ENCODE measurements at places on chromosomes 11 and 22. TPM values are rescaled to one million over a fixed set of nuclear protein-coding genes. Genes with fewer than 3 reads are reported as not detected.

Gene TTC28
- polyA plus RNA-seq: 10.5 TPM

Gene PDGFB
- polyA plus RNA-seq: 0.49 TPM

Gene KRTAP5-7
- polyA plus RNA-seq: not detected

Gene TCN2
- 4.8 TPM for polyA plus RNA-seq

Gene TOM1
- polyA plus RNA-seq: 72.9 TPM

Gene RHOD
- polyA plus RNA-seq: 32.3 TPM

Gene INCENP
- 5.1 TPM for polyA plus RNA-seq

Gene LSP1
- 0.36 TPM for polyA plus RNA-seq

Gene FADS2
- 6.3 TPM for polyA plus RNA-seq

Gene JAML
- polyA plus RNA-seq: not detected

Gene SLC5A4
- polyA plus RNA-seq: not detected

Gene CPT1B
- polyA plus RNA-seq: 1.3 TPM

Gene RPS6KB2
- 52.3 TPM for polyA plus RNA-seq

Gene UCP3
- polyA plus RNA-seq: 0.22 TPM

Gene OR5P2
- polyA plus RNA-seq: not detected

Gene PLCB3
- polyA plus RNA-seq: 6.5 TPM

- peak; percentile 62 for DNase-seq
These were observed 1566.2 kb upstream of the TENM4 start for GRCh38 chr11:81007046-81007445.

DNA sequence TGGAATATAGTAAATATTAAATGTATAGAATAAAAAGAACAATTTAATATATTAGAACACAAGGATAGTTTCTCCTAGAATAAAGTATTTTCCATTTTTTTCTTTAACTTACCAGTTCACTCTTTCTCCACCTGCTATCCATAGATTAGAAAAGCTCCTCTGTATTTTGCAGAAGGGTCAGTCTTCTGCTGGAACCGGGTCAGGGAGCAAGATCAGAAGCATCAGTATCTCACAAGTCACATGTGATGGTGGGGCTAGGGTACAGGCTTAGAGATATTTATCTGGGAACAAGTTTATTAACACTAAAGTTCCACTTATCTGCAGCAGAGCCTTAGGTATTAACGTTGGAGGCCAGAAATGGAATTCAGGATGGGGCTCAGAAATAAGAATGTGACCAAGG lies 17.3 kb upstream of the OR52A1 start:
- no peak for DNase-seq

DNA sequence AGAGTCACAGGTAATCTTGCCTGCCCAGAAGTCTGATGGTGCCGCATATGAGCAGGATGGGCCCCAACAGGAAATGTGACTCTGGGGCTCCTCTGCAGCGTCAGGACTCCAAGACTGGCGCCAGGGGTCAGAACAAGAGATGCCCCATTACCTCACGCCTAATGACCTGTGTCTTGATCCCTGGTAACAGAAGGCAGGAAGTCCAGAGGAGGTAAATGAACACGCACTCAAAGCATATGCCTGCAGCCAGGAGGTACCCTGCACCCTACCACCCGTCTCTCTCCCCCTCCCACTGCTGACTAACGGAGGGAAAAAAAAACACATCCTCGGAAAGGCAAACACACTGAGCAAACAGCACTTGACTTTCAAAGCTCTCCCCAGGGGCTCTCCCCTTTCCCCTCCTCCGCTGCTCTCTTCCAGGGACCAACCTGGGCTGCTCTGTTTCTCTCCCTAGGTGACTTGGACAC lies 37.3 kb downstream of the ABCC8 start:
- DNase-seq: no peak

DNA sequence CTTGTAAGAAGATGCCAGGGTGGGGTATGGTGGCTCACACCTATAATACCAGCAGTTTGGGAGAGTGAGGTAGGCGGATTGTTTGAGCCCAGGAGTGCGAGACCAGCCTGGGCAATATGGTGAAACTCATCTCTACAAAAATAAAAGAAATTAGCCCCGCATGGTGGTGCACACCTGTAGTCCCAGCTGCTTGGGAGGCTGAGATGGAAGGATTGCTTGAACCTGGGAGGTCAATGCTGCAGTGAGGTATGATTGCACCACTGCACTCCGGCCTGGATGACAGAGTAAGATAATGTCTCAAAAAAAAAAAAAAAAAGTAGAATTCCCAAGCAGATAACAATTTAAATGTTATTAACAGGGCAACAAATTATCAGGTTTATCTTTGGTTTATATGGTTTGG lies 20.2 kb downstream of the ACER3 start:
- DNase-seq: no peak

DNA sequence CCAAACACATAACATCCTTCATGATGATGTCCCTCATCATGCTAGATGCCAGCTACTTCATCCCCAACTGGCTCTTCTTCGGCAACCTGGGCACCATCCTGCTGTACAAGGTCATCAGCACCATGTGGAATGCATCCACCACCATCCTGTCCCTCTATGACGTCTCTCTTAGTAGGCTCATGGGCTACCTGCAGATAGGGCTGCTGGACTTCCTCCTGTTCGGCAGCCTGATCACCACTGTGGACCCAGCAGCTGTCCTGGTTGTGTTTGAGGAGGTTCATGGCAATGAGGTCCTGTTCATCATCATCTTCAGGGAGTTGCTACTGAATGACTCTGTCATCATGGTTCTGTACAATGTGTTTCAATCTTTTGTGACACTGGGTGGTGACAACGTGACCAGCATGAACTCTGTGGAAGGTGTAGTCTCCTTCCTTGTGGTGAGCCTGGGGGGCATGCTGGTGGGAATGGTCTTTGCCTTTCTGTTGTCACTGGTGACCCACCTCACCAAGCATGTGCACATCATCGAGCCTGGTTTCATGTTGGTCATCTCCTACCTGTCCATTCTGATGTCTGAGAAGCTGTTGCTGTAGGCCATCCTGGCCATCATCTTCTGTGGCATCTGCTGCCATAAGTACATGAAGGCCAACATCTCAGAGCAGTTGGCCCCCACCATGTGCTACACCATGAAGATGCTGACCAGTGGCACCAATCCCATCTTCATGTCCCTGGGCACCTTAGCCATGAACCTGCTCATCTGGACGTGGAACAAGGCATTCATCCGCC lies 120.7 kb upstream of the SERPIND1 start:
- DNase-seq: no peak

- DNase-seq: peak; percentile 18
These were observed 156.5 kb downstream of the CEP164 start for GRCh38 chr11:117484156-117484555.

DNA sequence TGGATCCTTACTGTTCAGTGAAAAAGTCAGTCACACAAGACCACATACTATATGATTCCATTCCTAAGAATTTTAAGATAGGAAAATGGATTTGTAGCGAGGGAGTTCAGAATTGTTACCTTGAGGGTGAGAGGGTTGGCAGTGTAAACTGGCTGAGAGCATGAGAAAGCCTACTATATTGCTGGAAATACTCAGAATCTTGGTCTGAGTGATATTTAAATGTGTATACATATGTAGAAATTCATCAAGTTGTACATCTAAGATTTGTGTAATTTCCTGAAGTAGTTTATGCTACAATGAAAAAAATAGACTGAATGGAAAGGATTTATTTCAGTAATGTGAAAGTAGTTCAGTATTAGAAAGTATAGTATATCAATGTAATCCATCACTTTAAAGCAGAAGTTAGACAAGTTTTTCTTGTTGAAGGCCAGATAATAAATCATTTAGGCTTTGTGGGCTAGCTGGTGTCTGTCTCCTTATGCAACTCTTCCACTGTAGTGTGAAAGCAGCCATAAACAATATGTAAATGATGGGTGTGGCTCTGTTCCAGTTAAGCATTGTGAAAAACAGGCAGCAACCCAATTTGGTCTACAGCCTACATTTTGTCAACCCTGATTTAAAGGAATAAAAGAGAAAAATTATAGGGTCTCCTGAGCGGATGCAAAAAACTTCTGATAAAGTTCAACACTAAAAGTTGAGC lies 127.2 kb upstream of the THY1 start:
- DNase-seq: no peak

- DNase-seq: peak; percentile 43
These were observed 473.5 kb downstream of the MIAT start for GRCh38 chr22:27130906-27131305.

DNA sequence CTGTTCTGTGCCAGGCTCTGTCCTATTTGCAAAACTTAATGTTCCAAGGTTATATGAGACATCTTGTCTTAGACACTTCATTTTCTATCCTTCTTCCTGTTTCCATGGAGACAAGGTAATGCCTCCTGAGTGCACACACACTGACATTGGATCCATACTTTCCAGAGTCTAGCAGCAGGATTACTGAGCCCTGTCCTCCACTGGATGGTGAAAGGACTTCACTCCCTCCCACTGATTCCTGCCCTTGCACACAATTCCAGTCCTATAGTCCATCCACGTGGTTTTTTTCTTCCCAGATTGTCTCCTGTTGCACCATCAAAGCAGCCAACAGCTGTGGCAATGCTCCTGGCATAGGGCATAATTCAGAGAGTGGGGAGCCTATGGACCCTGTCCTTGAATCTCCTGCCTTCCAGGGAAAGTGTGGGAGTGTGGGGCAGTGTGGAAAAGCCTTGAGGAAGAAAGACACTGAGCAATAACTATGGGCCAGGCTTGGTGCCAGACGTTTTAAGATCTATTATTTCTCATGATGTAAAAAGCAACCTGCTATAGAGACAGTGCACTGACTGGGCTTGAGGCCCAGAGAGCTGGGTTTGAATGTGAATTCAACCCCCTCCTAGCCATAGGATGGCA lies 31.3 kb downstream of the SERPINH1 start:
- DNase-seq: peak; percentile 18

GRCh38 chr11:36713715-36714114 lies 115.7 kb upstream of the RAG2 start:
- no peak for DNase-seq

- DNase-seq: peak; percentile 87
These were observed 6.4 kb downstream of the MARK2 start for GRCh38 chr11:63845303-63845702.

DNA sequence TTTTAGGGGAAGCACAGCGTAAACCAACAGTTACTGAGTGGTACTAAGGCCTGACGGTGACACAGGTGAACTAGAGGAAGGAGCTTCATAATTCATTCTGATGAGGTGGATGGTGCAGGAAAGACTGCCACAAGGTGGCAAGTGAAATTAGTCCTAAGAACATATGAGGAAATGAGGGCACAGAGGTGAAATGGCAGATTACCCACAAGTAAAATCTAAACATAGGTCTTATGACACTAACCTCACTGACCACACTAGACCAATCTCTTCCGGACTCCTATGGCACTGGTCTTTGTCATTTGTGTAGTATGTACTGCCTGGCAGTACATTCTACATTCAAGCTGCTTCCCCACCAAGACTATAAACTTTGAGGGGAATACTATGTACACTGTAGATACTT lies 20.2 kb downstream of the GAB2 start:
- no peak for DNase-seq

DNA sequence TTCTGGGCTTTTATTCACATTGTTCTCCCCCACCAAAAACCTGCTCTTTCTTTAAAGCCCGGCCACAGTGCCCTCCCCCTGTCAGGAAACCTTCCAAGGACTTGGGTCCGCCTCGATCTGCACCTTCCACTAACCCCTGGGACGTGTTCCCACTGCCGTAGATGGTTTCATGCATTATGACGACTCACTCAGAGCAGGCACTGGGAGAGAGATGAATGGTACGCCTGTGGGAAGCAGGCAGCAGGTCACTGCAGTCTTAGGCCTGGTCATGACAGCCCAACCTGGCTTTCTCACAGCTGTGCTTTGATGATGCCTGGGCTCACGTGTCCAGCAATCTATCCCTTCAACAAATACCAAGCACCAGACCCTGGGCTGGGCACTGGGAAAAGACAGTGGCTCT lies 115.7 kb downstream of the WNT7B start:
- DNase-seq: no peak

- peak; percentile 78 for DNase-seq
These were observed 17.3 kb downstream of the RPL27A start for GRCh38 chr11:8699903-8700302.

DNA sequence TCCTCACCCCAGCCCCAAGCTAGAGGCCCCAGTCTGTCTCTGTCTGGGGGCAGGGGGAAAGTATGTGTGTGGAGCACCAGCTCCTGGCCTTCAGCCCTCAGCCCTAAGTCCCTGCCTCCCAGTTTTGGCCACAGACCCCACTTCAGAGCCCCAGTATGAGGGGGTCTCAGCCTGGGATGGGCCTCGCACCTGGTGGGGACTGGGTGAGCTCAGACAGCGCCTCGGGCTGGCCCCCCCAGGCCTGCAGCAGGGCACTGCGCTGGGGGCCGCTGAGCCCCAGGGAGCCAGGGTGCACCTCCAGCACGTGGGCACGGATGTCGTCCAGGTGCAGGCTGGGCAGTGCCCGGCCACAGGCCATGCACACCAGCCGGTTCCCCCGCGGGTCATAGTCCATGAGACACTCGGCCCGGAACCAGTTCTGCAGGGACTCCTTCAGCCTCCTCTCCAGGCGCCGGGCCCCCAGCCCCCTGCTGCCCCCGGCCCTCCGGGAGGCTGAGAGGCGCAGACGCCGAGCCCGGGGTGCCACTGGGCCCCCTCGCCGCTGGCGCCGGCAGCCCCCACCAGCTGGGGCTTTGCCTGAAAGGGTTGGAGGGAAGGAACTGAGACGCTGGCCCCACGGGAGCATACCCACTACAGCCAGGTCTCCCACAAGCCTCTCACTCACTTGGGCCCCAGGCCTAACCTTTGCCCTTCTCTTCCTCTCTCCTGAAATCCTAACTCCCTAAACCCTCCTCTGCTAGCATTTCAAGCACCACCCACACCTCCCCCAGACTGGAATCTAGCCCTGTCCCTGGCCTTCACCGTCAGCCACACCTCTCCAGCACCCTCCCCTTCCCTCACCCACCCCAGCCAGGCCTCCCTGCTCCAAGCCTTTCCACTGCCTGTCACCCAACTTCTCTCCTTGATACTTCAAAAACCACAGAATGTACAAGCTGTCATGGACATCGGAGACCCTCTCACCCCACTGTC lies 3.6 kb downstream of the ZFTA start:
- no peak for DNase-seq

GRCh38 chr11:43969543-43969942 lies 27.1 kb downstream of the C11orf96 start:
- DNase-seq: peak; percentile 51

- no peak for DNase-seq
These were observed 137.2 kb upstream of the OPCML start for GRCh38 chr11:133669371-133670053.

DNA sequence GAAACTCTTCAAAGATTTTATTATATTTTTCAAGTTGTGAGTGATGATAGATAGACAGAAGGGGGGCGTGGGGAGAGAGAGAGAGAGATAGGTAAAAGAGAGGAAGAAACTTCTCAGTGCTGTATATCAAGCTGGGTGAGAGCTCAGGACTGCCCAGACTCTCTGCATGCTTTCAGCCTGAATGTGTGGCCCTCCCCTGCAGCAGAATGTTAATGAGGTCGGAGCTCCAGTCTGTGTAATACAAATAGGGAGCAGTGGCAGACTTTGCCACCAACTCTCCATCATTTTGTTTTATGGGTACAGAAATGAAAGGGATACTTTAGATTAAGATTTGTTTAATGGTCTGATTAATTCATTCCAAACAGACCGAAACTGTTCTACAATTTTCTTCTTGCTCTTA lies 752.8 kb downstream of the OPCML start:
- DNase-seq: peak; percentile 48

All from GM23248 (cell line).